ENCODE measurements at places on chromosomes 16 and 17.

- DNase-seq = no peak
Observed at GRCh38 chr17:38881600-38882191, 11.8 kb downstream of the LASP1 start.

DNA sequence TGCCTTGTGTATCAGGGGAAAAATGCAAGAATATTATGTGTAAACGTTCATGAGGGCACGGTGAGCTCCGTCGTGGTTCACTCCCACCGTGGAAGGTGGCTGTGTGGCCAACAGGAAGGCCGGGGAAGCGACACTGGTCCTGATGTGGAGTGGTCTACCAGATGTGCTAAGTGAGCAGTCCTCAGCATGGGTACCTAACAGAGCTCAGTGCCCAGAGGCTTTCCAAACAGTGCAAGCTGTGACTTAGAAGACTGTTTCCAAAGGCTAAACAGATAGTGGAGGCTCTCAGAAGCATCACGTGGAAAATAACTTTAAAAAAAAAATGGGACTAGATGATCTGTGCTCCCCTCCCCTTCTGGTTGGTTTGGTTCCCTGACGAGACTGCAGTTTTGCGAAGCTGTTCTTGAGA, 199.3 kb upstream of the CHMP6 start:
- no peak for DNase-seq

- DNase-seq = no peak
Observed at GRCh38 chr17:79987187-79987934, 48.3 kb downstream of the TBC1D16 start.

DNA sequence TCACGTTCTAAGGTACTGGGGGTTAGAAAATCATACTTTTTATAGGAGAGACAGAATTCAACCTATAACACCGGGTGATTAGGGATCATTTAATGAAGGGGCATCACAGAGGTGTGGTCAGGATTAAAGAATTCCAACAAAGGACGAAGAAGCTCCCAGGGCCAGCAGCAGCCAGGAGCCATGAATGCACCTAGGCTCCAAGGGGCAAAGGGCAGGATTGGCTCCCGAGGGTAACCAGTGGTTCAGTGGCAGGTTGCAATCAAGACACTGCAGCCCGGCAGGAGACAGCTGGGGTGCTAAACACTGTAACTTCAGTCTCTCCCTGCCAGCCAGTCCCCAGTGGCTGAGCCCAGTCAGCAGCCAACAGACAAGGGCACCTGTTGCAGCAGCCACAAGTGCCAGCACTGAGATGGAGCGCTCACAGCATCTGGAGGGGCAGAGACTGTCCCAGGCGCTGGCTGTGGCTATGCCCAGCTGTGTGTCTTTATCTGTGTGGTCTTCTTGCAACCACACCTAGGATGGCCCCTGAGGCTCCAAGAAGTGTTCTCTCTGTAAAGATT, 23.9 kb downstream of the DHRS7C start:
- DNase-seq = no peak

GRCh38 chr16:11160676-11161115, 95.3 kb downstream of the SOCS1 start:
- DNase-seq = no peak

DNA sequence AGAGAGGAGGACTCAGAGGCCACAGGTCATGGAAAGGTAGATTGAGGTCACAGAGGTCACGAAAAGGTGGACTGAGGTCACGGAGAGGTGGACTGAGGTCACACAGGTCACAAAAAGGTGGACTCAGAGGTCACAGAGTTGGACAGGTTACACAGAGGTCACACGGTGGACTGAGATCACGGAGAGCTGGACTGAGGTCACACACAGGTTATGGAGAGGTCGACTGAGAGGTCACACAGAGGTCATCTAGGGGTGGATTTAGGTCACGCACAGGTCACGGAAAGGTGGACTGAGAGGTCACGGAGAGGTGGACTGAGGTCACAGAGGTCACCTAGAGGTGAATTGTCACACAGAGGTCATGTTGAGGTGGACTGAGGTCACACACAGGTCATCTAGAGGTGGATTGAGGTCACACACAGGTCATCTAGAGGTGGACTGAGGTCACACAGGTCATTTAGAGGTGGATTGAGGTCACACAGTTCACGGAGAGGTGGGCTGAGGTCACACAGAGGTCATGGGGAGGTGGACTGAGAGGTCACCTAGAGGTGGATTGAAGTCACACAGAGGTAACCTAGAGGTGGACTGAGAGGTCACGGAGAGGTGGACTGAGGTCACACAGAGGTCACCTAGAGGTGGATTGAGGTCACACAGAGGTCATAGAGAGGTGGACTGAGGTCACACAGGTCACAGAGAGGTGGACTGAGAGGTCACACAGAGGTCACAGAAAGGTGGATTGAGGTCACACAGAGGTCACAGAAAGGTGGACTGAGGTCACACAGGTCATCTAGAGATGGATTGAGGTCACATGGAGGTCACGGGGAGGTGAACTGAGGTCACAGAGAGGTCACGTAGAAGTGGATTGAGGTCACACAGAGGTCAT, 26.7 kb upstream of the JPT2 start:
- no peak for DNase-seq

DNA sequence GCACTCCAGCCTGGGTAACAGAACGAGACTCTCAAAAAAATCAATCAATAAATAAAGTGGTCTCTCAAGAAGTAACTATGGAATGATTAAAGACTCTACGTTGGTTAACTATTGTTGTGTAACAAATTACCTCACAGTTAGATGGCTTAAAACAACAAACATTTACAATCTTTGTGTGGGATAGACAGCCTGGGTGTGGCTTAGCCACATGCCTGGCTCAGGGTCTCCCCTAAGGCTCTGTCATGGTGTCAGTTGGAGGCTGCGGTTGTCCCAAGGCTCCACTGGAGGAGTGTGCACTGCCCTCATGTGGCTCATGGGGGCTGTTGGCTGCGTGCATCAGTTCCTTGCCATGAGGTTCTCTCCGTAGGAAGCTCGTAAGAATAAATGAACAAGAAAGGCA, 294.5 kb downstream of the SNX29 start:
- DNase-seq = no peak

DNA sequence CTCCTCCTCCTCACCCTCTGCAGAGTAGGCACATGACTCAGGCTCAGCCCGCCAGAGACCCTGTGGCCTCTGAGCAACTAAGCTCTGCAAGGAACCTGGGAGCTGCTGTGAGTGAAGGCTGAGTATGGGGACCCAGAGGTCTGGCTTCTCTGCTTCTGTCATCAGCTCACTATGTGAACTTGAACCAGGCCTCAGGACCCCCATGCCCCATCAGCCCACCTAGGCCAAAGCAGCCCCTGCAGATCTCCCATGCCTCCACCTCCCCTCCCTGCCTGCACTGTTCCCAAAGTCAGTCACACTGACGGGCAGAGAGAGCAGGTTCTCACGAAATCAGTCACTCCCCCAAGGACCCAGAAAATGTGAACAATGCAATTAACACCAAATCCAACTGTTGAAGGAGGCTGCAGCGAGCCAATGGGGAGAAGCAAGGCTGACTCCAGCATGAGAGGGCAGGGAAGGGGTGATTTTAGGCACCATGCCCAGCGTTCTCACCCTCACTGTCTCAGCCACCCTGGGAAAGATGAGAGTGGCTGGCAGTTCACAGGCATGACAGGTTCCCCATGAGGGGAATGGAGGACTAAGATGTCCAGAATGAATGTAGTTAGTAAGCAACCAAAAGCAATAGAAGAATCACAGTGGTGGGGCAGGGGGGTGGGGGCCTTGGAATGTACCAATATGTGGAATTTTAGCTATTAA, 60.6 kb downstream of the BEAN1 start:
- no peak for DNase-seq

- DNase-seq = no peak
Observed at GRCh38 chr16:87219287-87219909, 97.8 kb downstream of the C16orf95 start.

DNA sequence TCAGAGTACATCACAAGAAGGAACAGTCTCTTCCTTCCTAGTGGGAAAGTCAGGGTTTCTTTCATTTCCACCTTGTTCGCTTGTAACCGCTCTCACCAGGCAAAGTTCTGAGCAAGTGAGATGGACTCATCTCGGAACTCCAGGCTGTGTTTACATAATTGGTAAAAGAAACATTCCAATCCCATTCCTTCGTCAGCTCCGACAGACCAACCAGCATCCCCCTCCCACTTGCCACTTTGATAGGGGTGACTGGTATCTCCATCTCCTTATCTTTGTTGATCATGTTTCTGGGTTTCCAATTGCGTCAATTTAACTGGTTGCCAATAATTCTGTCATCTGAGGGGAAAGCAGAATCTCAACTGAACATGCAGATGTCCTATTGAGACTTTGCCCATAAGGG, 36.8 kb upstream of the LYRM9 start:
- no peak for DNase-seq

- no peak for DNase-seq
Observed at GRCh38 chr17:68260051-68260762, 12.4 kb downstream of the AMZ2 start.

- no peak for DNase-seq
Observed at GRCh38 chr16:17171250-17172143, 299.3 kb downstream of the XYLT1 start.

DNA sequence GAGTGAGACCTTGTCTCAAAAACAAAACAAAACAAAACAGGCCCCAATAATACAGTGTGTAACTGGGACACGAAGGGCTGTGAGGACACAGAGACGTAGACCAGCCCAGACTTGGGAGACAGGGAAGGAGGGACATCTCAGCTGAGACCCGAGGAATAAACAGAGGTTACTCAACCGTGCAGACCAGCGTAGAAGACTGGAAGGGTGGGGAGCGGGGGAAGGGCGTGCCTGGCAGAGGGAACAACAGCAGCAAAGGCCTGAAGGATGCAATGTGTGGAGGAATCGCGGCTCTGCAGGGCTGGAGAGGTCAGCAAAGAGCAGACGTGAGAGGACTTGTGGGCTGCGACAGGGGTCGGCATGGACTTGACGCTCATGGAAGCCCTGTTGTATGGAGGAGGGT, 11.6 kb upstream of the CES4A start:
- DNase-seq = no peak

DNA sequence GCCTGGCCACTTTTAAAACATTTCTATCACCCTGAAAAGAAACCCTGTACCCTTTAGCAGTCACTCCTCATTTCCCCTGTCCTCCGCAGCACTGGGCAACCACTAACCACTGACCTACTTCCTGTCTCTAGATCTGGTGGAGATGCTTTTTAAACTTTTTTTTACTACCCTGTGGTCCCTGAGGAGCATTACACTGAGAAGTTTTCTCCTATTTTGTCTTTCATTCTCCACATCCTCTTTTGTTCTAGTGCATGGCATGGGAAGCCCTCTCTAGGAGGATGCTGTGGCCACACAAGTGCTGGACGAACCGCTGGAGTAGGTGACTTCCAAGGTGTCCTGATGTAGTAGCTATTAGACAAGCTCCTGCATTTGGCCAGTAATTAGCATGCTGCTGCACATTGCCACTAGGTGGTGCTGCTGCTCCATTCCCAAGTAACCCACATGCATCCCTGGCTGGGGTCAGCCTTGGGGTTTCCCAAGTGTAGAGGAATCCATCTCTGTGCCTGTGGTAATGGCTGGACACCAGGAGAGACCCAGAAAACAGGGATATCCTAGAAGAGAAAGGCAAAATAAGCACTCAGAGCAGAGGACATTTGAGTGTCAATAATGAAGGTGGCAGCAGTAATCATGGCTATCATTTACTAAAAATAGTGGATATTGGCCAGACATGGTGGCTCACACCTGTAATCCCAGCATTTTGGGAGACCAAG, 143.8 kb upstream of the CRHR1 start:
- DNase-seq = peak; percentile 59

DNA sequence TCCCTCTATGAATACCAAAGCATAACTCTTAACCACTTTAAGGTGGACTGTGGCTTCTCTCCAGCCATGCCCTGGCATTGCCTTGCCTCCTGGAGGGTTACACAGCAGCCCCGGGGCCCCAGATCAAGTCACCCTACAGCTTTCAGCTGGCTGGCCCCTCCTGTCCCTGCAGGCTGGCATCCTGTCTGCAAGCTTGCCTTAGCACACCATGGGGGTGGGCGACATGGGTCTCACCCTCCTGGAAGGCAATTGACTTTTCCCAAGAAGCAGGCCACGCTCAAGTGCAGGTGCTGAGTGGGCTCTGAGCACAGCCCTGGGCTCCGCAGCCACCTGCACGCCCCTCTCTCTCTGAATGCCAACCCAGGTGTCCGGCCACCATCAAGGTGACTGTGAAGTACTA, 25.8 kb upstream of the AKTIP start:
- DNase-seq = no peak

DNA sequence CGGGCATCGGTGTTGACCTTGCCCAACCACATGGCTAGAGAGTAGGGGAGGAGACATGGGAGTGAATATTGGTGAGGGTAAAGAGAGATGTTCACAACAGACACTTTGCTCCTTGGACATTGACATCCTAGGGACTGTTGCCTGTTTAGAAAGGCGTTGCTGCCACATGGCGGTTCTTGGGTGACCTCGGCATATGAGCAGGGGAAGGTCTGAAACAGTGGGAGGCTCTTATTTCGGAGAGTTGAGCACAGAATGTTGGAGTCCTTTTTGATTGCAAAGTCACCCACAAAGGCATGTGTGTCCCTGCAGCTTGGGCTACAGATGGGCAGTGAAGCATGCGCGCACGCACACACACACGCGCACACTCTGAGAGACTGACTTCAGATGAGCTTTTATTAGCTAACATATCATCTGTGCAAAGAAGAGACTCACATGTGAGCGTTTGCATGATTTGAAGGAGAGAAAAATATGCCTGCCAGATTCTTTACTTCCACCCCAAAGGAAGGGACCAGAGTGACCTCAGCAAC, 104.4 kb downstream of the SHISA9 start:
- DNase-seq = no peak

- no peak for DNase-seq
Observed at GRCh38 chr16:89371386-89371785, 119.0 kb downstream of the ANKRD11 start.

DNA sequence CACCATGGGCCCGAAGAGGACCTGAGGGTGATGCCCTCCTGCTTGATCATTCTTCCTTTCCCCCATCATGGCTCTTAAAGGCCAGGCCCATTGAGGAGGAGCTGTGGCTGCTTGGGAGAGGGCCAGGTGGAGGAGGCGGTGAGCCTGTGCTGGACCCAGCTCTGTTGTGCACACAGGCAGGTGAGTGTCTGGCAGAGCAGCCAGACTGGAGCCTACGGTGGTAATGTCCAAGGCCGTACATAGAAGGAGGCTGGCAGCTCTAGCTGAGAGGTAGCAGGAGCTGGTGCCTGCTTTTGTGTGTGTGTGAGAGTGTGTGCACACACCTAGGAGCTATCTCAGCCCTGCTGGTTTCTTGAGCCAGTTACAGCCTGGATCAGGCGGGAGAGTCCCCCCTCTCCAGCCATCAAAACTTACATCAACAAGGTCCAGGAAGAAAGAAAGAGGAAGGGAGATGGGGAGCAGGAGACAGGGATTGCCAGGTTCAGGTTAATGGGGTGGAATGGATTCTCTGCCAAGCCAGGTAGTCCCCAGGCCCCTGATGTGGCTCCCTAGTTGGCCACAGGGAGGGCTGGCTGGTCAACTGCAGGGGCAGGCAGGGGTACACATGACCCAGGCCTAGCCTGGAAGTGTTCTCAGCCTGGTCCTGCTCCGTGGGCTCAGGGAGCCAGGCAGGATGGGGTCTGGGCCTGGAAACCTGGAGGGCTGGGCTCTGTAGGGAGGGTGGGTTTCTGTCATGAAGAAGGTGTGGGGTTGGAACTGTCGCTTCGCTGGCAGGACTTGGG, 107.1 kb downstream of the RAP1GAP2 start:
- no peak for DNase-seq

- DNase-seq = no peak
Observed at GRCh38 chr17:43543771-43544575, 2.2 kb downstream of the ETV4 start.

GRCh38 chr17:48544349-48545021, 424 bp downstream of the HOXB2 start:
- no peak for DNase-seq

Measured in GM19239 (cell line).